ENCODE measurements at places on chromosomes 16 and 17.

DNA sequence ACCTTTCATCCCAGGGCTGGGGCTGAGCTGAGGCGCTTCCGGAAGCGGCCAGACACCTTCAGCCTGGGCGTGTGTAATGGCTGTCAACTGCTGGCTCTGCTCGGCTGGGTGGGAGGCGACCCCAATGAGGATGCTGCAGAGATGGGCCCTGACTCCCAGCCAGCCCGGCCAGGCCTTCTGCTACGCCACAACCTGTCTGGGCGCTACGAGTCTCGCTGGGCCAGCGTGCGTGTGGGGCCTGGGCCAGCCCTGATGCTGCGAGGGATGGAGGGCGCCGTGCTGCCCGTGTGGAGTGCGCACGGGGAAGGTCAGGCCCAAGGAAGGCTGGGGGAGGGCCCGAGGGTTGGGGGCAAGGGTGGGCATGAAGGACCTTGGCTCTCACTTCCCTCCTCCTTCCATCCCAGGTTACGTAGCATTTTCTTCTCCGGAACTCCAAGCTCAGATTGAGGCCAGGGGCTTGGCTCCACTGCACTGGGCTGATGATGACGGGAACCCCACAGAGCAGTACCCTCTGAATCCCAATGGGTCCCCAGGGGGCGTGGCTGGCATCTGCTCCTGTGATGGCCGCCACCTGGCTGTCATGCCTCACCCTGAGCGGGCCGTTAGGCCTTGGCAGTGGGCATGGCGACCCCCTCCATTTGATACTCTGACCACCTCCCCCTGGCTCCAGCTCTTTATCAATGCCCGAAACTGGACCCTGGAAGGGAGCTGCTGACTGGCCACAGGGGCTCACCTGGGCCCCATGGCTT is 19.6 kb downstream of the PFAS start:
- DNase-seq, result no peak

DNA sequence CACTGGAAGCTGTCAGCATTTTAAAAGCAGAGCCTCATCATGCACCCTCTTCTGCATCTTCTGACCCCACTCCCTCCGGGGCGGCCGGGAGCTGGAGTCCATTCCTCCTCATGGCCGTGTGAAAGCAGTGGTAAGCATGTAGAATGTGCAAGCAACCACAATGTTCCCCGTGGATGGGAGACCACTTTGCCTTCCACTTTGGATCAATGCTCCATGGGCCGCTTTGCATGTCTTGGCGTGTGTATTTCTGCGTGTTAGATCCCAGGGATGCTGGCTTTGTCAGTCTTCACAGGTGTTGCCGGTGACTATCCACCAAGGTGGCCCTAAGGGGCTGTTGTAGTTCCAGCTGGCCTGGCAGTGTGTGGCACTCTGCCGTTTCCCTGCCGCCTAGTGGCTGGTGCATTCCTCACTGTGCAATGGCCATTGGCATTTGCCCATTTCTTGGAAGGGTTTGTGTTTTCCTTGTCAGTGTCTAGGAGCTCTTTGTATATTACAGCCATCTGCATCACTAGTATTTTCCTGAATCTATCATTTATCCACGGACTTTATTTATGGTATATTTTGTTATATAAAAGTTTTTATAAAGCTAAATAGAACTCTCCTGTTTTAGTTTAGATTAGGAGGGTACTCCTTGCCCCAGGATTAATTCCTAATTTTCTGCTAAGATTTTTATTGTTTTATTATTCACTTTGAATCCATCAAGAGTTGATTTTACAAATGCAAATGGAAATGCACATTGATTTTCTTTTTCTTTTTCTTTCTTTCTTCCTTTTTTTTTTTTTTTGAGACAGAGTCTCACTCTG is 5.8 kb upstream of the ALDH3A1 start:
- DNase-seq, result no peak

DNA sequence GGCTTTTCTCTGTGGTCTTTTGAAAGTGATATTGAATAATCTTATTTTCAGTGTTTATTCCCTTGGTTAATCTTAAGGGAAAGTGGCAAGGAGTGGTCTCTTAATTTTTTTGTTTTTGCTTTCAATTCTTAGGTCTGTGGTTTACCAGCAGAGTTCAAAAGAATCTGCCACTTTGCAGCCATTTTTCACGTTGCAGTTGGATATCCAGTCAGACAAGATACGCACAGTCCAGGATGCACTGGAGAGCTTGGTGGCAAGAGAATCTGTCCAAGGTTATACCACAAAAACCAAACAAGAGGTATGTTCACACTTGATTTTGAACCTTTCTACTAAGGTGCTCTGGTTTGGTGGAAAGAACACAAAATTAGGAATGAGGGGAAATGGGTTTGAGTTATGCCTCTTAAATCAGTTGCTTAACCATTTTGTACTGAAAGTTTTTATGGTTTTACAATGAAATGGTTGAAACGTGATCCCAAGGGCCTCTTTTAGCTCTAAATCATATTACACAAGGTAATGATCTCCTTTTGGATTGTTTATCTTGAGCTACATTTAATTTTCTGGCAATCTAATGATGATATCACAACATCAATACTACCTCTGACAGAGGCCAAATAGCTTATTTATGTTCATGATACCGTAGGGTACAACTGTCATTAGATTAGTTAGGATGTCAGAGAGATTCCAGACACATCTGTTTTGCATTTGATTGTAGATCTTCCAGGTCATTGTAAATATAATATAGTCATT is 51.6 kb upstream of the CRISPLD2 start:
- DNase-seq, result no peak

DNA sequence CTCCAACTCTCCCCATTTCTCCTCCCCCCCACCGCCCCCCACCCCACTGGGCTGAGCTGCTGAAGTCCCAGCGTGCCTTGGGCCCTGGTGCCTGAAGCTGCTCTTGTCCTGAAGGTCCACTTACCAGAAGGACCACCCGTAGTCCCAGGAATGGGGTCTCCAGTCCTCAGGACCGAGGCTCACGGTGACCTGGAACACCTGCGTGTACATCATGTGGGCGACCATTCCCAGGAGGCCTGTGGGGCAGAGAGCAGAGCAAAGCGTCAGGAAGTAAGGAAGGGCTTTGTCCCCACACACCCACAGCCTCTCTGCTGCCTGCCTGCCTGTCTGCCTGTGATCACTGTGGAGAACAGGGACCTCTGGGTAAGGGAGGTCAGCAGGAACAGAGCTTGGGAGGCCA is 218.7 kb downstream of the GSG1L start:
- DNase-seq, result no peak

- DNase-seq, result no peak
These were observed at the start of gene NDUFB10 for GRCh38 chr16:1959269-1960039. NDUFB10 (plus strand) TSS chr16:1959538; CDS start chr16:1959625, 87 bp downstream.

- DNase-seq, result no peak
These were observed 9.8 kb downstream of the MT4 start for GRCh38 chr16:56574625-56575024.

DNA sequence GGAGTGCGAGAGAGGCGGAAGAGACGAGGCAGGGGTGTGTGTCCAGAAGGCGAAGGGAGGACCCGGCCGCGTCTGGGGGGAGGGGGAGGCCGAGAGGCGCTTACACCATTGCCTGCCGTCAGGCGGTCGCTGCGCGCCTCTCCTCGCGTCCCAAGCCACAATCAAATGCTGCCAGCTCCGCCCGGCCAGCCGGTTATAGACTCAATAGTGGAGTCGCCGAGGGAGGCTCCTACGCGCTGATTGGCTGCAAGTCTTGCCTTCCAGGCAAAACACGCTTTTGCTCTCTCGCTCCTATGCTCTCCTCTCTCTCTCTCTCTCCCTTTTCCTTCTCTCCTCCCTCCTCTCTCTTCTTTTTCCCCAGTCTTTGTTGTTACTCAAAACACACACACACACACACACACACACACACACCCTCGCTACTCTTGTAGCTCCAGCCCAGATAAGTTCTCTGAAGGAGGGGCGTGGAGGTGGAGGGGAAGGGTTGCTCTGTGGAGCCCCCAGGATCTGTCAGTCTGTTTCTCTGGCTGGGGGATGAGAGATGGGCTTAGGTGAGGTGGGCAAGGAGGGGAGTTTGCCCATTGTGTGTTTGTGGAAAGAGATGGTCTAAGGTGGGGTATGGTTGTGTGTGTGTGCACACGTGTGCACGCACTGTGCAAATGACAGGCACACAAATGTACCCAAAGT is at the start of gene DLX3:
TSS of gene DLX3 (minus strand) at position 170 of the 684 bp plus-strand sequence. CDS start 226 bp downstream, outside the sequence.
- DNase-seq, result no peak

DNA sequence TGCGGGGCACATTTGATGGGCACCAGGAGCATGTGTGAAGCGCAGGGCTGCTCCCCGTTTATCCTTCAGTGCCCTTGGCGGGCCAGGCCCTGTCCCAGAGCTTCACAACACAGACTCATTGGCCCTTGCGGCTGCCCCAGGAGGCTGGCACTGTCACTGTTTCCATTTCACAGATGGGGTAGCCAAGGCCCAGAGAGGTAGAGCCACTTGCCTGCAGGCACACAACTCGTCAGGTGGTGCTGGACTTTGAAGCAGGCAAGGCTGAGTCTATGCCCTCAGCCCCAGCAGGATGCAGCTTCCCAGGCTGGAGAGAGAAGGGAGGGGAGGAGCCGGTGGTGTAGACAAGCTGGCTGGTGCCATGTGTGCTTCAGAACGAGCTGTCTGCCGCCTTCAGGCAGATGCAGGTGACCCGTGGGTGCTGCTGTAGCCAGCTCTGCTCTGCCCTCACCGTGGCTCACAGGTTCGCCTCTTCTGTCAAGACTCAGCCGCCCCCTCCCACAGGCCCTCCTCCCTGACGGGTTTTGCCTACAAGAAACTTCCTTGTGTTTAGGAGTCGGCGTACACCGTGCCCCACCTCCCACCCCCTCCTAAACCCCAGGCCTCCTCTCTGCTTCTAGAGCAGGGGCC is 232.3 kb upstream of the CIBAR2 start:
- DNase-seq, result no peak

DNA sequence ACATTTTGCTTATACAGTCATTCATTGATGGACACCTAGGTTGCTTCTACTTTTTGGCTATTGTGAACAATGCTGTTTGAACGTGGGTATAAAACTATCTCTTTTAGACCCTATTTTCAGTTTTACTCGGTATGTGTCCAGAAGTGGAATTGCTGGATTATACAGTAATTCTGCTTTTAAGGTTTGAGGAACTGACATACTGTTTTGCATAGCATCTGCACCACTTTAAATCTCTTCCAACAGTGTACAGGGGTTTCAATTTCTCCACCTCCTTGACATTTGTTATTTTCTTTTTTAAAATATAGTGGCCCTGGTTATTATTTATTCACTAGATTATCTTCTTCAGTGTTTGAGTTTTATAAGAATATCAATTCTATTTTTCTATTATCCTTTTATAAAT is 116.9 kb downstream of the USP22 start:
- no peak for DNase-seq

DNA sequence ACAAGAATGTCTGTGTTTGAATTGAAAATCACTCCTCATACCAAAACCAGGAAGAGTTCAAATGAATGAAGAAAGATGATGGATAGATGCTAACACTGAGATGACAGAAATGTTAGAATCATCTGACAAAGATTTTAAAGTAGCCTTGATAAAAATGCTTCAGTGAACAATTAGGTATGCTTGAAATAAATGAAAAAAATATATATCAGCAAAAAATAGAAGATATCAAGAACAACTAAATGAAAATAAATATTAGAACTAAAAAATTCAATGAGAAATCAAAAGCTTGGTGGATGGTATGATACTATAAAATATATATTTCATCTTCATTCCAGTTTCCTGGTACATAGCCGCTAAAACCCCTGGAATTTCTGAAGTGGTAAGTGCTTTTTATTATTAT is 8.6 kb upstream of the ACSM3 start:
- no peak for DNase-seq

GRCh38 chr17:67602974-67603373 is 114.8 kb upstream of the NOL11 start:
- DNase-seq, result no peak

- no peak for DNase-seq
These were observed 121.9 kb downstream of the NPIPB5 start for GRCh38 chr16:22632606-22633005.

- no peak for DNase-seq
These were observed 1.6 kb upstream of the HSD3B7 start for GRCh38 chr16:30983289-30983889.

DNA sequence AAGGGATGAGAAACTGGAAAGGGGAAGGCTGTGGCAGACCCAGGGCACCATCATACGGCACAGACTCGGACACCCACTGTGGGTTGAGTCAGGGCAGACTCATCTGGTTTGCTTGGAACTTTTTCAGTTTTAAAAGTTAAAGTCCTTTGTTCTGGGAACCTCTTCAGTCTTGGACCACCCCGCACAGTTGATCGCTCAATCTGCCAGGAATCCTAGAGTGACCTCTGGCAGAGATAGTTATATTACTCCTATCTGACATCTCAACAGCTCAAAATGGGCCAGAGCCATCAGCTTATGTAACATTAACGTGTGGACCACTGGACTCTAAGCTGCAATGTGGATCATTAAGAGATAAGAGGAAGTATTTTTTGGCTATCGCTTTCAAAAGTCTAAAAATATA is 164.3 kb downstream of the ABCA8 start:
- no peak for DNase-seq

- DNase-seq, result no peak
These were observed 146.3 kb upstream of the FOXF1 start for GRCh38 chr16:86363836-86364618.

DNA sequence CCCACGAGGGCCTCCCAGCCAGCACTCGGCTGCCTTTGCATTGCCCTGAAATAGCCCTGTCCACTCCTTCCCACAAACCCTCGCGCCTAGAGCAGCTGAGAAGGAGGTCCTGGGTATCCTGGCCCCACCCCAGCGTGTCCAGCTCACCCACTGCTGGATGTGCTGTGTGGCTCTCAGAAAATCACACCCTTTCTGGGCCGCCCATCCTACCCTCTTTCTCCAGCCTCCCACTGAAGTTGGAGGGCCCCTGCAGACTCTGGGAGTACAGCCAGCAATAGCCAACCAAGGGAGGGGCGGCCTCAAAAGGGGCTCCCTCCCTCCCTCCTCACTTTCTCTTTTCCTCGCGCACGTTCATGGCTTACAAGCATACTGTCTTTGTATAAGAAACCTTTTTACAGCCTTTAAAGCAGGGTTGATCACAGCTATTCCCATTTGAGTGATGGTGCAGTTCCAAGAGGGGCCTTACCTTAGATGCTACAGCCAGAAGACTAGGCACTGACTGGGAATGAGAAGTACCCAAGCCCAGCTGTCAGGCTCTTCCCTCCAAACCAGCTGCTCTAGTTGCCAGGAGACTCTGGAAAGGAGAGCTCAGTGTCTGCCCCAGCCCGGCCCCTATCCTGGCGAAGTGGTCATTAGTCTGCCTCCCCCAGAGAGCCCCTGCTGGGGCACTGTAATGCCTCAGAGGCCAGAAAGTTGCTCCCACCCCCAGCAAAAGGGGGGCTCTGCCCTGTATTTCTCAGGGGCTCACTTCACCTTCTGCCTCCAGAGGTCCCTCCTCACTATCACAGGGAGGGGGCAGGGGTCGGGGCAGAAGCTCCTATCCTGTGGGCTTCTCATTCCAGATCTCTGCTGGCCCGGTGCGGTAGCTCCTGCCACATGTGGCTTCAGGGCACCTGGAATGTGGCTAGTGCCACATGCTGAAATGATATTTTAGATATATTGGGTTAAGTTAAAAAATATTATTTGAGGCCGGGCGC is 38.1 kb downstream of the DCAKD start:
- DNase-seq, result no peak

GRCh38 chr17:81448950-81449349 is 53.7 kb downstream of the BAHCC1 start:
- no peak for DNase-seq

Measured in SIG-M5 (cell line).